Testis (tissue), 5 donors: ENCODE measurements at places on chromosomes 6 and 20.

- no peak for DNase-seq
Observed at GRCh38 chr6:12271997-12272396, 18.2 kb upstream of the EDN1 start.

DNA sequence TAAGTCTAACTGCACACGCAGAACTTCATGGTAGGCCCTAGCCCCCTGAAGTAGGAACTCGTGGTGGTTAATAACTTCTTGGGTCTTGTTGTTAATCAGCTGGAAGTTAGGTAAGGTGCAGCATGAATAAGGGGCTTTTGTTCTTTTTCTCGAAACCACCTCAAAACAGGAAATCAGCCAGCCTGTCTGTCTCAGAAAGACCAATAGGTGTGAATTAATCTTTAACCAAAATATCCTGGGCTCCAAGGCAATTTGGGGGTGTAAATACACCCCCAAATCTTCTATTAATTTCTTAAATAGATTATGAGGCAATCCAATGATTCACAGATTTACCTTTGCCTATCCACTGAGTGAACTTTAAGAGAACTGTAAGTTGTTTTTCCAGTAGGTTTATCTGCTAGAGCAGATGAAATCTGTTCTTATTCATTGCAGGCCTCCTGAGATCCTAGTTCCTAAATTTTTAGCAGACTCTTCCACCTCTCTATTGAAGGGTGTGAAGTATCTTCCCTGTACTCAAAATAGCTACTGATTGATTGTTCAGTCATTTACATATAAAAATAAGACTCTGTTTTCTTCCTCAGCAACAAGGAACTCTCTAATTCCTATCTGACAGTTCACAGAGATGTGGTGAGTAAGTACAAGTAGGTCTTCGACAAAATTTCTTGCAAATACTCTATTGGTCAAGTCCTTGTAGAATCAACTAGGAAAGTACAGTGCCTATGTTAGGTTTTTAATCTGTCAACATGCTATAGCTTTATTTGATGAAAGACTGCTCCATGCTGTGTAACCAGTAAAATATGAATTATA is 427.1 kb upstream of the NOX3 start:
- DNase-seq = no peak

GRCh38 chr6:32970413-32971241 is 2.2 kb downstream of the BRD2 start:
- peak; percentile 90 for DNase-seq

DNA sequence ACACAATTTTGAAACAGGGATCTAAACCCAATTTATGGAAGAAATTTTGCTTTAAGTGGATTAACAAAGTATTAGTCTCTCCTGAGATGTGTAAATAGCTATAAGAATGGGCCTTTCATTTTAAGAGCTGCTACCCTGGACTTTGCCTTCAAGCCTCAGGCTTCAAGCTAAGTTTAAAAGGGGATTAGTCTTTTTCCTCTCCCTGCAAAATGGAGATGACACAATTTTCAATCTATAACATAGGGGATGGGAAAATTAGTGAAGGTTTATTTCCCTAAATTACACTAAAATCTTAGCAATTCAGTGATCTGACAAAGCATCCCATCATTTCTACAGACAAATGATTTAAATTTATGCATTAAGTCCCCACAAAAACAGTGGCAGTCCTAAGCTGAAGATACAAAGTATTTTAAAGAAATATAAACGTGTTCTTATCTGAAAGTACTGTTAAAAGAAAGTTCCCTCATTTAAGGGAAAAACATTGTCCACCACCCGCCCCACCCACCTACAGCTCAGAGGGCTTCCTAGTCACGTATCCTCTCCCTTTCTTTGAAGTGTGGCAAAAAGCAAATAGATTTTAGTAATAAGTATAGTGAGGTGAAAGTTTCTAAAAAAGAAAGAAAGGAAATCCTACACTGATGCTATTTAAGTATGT is 14.5 kb downstream of the ARHGAP18 start:
- no peak for DNase-seq

GRCh38 chr6:125041740-125042459 is 79.7 kb downstream of the RNF217 start:
- DNase-seq = no peak

- no peak for DNase-seq
Observed at GRCh38 chr20:53569606-53570307, 23.9 kb downstream of the ZNF217 start.
